Mucosa of descending colon (tissue), 3 donors: ENCODE measurements at places on chromosomes 11 and 22. TPM values are rescaled to one million over a fixed set of nuclear protein-coding genes. Genes with fewer than 3 reads are reported as not detected.

GRCh38 chr11:118618991-118619375 is 11.6 kb downstream of the PHLDB1 start:
- peak; percentile 36 for DNase-seq

DNA sequence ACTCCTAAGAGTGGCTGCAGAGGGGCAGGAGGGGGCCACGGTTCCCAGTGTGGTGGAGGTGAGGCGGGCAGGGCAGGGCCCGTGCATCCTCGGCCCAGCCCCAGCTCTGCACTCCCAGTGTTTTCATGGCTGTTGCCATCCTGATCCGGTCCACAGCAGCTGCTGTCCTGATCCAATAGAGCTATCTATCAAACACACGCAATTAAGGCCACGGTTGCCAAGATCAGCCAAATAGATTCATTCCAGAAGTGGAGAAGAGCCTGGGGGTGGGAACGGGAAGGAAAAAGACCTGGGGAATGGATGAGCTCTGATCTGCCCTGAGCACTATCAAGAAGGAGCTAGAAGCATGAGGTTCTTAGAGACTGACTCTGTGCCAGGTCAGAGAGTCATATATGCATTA is 160.9 kb upstream of the SYT13 start:
- DNase-seq: no peak

Gene LDLRAD3
- total RNA-seq: 8.1 TPM

Gene C11orf16
- total RNA-seq: not detected
